ENCODE measurements at places on chromosomes 6 and 20. TPM values are rescaled to one million over a fixed set of nuclear protein-coding genes. Genes with fewer than 3 reads are reported as not detected.

GPX5 gene
- total RNA-seq = not detected

VSX1 gene
- total RNA-seq = not detected

TMEM217 gene
- 0.47 TPM for total RNA-seq

SPAG4 gene
- 15.5 TPM for total RNA-seq

BMP6 gene
- not detected for total RNA-seq

HLA-E gene
- 1,173 TPM for total RNA-seq

NRSN1 gene
- not detected for total RNA-seq

CLVS2 gene
- not detected for total RNA-seq

C6orf132 gene
- not detected for total RNA-seq

WFDC2 gene
- total RNA-seq = not detected

QKI gene
- total RNA-seq = 60.7 TPM

DNA sequence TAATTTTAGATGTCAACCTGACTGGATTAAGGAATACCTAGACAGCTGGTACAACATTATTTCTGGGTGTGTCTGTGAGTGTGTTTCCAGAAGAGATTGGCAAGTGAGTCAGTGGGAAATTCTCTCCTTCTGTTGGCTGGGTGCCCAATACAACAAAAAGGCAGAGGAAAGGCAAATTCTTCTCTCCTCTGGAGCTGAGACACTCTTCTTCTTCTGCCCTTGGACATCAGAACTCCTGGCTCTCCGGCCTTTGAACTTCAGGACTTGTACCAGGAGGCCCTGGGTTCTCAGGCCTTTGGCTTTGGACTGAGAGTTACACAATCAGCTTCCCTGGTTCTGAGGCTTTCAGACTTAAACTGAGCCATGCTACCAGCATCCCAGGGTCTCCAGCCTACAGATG is 7.8 kb upstream of the BTN3A1 start:
- no peak for DNase-seq

GRCh38 chr6:38493931-38494547 is 145.7 kb downstream of the BTBD9 start:
- peak; percentile 74 for DNase-seq

DNA sequence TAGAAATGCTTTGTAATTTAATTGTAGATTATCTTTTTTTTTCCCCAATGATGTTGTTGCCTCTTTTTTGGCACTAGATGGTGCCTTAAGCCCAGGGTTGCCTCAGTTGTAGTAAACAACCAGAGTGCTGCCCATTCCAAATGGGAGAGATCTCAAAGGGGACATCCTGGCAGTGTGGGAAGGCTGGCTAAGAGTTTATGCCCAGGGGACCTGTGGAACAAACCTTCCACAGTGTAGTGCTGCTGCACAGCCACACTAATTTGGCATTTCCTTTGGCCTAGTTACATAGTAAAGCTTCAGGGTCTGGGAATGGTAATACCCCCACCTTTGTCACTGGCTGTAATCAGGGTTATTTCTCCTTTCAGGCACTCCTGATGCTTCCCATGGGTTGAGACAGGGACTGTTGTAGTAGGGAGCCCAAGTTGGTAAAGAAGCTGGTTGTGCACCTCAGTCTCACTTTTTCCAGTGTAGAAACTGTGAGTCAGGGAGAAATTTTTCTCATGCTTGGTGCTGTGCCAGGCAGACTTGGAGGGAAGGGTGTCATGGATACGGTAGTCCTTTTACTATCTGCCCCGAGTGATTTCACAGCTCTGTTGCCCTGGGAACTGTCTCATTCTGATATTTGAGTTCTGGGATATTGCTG is 177.8 kb upstream of the ECI2 start:
- no peak for DNase-seq

DNA sequence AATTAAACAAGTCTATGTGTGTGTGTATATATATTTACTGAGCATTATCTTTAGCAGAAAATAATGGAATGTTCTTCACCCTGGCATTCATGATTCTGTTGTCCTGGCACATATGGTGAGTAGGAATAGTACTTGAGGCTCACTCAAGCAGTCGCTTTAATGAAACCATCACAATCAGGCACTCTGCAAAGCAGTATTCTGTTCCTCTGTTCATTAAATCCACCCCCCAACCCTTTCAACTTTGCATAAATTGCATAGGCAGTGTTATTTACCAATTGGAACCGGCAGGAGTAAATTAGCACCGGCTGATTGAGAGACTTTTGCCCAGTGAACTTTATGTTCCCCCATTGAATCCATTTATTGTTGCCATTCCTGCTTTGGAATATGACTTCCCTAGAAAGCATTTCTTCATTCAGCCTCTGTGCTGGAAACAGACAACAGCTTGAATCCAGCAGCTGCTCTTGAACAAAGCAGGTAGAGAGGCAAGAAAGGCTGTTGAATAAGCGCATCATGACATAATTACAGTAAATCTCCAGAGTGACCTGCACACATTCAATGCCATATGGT is 268.0 kb upstream of the RNF217 start:
- no peak for DNase-seq

DNA sequence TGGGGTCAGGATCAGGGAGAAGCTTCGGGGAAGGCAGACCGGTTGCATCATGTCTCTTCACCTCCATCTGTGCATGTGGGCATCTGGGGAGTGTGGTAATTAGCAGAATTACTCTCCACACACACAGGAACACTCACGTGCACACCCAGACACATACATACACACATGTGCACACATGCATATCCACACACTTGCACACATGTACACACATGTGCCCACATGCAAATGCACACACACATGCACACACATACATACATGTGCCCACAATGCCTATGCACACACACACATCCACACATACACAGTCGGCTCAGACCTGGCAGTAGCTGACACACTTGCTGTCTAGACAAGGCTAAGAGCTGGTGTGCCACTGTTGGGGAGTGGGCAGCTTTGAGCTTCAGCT is 212.3 kb upstream of the PMEPA1 start:
- no peak for DNase-seq

GRCh38 chr6:42627044-42627443 is 63.2 kb downstream of the UBR2 start:
- DNase-seq = no peak

GRCh38 chr6:110813338-110814101 is 1.7 kb downstream of the CDK19 start:
- peak; percentile 19 for DNase-seq

DNA sequence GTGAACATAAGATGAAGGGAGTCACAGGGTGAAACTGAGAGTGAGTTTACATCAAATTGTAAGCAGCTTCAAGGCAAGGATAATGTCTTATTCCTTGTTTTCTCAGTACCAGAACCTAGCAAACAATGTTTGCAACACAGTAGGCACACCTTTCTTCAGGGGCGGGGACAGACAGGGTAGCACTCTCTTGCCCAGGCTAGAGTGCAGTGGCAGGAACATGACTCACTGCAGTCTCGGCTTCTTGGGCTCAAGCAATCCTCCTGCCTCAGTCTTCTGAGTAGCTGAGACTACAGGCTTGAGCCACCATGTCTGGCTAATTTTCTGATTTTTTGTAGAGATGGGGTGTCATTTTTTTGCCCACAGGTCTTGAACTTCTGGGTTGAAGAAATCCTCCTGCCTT is 299.8 kb downstream of the CD83 start:
- no peak for DNase-seq

- no peak for DNase-seq
These were observed 33.2 kb downstream of the CCN2 start for GRCh38 chr6:131917763-131918649.

All from CD4-positive, alpha-beta T cell (primary cell).